ENCODE measurements at places on chromosomes 3 and 15. TPM values are rescaled to one million over a fixed set of nuclear protein-coding genes. Genes with fewer than 3 reads are reported as not detected.
A peak's percentile ranks its signal among the peaks of the same experiment; 100 is the strongest.

Gene CPNE9
- total RNA-seq: not detected

Gene CAND2
- total RNA-seq: 2.4 TPM

Gene NKIRAS1
- 30.9 TPM for total RNA-seq

Gene RTP3
- not detected for total RNA-seq

Gene ZNF502
- 3.6 TPM for total RNA-seq

DNA sequence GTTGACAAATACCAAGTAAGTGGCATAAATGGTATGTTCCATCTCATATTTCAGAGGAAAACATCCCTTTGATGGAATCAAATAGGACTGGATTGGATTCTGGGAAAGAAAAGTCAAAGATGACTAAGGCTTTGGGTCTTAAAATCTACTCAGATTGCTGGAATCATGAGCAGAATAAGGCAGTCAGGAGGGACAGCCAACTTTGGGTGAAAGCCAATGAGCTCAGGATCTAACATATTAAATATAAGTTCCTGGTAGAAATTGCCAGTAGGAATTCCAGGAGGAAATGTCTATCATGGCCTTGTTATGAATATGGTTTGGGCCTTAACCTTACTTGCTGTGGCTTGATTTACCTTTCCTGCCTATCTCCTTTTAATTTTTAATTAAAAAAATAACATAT is 55.3 kb downstream of the ISL2 start:
- no peak for DNase-seq

DNA sequence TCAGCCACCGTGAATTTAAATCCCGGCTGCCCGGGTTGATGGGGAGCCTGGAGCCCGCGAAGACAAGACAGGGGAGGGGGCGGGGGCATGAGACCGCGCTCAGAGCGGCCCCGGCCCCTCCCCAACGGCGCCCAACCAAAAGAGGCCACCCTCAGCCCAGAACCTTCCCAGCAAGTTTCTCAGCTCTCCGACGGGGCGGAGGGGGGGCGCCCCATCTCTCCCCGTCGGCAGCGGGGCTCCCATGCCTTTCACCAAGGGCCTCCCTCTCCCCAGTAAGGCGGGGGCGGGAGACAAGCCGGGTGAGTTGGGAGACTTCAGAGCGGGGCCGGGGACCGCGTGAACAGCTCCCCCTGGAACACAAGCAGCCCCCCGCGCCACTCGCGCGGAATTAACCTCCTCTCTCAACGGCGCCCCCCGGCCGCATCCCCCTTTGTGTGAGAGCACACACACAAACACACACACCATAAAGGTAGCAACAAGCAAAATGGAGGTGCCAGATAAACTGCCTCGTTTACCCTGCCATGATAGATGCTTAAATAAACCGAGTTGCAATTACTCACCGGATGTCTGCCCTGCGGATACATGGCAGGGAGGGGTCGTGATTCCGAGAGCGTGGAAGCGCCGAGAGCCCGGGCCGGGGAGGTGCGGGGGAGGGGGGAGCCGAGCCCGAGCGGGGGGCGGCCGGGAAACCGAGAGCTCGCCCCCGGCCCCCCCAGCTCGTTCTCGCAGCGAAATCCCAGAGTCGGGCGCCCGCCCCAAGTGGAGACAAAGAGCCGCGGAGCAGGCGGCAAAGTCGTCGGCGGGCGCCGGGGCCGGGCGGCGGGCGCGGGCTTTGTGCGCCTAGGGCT is 1.3 kb downstream of the TLE3 start:
- H3K36me3 ChIP-seq: no peaks in the 10 kb centered on the region
- H3K27ac ChIP-seq: peak overlapping the region; percentile 68
- peaks cover 45% of the 10 kb centered on the region for H3K4me1 ChIP-seq
- H3K27me3 ChIP-seq: peaks cover 7% of the 10 kb centered on the region
- peak; percentile 77 for DNase-seq
